ENCODE measurements at places on chromosomes 7 and 10.
A peak's percentile ranks its signal among the peaks of the same experiment; 100 is the strongest.

DNA sequence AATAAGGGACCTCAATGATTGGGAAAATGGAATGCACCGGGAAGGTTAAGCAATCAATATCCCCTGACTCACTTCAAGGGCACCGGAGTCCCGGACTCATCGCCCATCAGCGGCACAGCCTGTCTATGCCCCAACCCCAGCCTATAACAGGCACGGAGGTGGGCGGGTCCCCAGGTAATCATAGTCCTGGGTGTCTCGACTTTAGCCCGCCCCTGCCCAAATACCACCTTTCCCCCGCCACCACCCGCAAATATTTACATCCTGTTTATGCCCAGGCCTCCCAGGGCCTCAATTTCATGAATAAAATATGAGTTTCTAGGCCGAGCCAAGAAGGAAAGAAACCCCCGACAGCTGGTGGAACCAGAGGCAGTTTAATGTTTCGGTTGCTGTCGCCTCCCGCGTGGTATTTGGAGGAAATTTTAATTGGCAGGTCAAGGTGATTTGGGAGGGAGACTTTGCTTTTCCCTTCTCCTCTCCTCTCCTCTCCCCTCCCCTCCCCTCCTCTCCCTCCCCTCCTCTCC lies 15.6 kb upstream of the RFC2 start:
- DNase-seq: peak; percentile 77

DNA sequence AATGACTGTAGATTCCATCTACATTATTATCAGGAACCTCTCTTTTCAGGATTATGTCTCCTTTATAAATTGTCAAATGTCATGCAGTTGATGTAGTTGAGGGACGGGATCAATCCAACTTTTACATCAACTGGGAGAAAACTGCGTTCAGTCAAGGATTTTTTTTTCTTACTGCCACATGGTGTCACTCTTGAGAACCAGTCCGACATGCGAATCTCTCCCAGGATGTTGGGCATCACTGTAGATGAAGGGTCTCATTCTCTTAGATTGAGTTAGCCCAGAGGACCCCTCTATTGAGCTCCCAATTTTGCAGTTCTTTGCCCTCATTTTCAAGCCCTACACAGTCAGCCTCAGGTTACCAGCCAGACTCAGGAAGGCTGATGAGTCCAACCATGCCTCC lies 120.3 kb upstream of the PTPRZ1 start:
- no peak for DNase-seq

DNA sequence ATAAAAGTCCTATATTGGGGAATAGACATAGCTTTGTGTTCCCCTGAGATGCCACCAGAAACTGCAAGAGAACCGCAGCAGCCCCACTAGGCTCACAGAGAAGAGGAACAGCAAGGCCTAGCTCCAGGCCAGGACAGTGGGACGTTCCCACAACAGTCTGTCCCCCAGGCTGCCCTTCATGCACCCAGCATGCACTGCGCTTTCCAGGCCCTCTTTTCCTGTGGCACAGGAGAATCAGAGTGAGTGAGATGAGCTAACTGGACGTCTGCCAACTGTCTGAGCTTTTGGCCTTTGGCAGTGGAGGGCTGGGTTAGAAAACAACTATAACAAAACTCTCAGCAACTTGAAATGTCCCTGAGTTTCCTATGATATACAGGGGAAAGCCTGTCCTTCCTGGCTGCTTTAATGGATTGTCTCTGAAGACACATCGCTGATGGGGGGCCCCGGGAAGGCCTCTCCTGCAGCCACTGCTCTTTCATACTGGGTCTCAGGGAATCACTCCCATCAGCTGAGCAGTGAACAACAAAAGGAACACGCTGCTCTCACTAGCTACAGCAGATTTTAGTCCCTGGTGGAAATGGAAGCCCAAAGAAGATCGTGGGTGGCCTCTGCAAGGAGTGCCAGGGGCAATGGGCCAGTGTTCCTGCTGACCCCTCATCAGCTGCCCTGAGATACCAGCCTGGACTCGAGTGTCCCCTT lies 53.5 kb downstream of the PODXL start:
- no peak for DNase-seq

DNA sequence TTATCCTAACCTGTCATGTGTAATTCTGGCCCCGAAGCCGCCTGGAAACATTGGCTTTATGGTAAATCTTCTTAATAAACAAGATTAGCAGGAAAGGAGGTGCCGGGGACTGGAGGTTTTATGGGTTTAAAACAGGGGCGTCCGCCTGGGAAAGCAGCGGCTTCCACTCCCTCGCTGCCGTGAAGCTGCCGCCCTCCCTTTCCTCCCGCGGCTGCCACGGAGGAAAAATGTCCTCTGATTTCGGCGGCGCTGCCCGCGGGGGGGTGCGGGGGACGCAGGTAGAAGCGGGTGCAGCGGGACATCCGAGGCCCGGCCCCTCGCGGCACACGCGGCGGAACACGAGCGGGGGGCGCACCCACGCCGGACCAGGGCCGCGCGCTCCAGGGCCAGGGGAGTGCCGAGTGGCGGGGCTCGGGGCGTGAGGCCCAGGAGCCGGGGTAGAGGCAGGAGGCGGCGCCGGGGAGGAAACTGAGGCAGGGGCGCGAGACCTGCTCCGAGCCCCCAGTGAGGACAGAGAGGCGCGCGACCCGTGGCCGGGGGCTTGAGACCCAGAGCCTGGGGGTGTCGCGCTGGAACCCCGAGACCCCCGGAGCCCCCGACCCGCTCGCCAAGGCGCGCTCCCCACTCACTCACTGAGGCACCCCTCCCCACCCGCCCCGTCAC lies 993 bp downstream of the PTPRN2 start:
- DNase-seq: peak; percentile 49

GRCh38 chr7:132758986-132759385 lies 182.7 kb upstream of the PLXNA4 start:
- no peak for DNase-seq

GRCh38 chr7:121041516-121042148 lies 53.1 kb downstream of the CPED1 start:
- no peak for DNase-seq

DNA sequence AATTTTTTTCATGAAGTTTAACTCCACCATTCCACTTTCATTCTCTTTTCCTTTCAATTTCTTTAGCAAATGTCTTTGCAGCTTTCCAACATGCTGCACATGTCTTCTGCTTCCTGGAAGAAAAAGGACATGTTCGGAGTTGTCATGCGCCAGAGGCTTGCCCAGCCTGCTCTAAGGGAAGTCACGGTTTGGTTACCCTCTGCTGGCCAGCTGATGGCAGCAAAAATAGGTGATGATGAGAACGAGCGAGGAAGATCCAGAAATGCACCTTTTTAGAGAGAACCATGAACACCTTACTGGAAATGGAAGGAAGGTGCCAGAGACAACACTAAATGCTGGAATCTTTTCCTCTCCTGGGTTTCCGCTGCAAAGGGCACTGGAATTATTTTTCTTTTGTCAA lies 4.9 kb upstream of the ZSCAN21 start:
- DNase-seq: no peak

Data from frontal cortex (tissue), 4 donors.